Large intestine (tissue), 12 donors: ENCODE measurements at places on chromosomes 6 and 20.

GRCh38 chr6:141677598-141678211 is 455.0 kb upstream of the GJE1 start:
- no peak for DNase-seq

- no peak for DNase-seq
Observed at GRCh38 chr6:142162780-142163179, 15.7 kb downstream of the VTA1 start.

DNA sequence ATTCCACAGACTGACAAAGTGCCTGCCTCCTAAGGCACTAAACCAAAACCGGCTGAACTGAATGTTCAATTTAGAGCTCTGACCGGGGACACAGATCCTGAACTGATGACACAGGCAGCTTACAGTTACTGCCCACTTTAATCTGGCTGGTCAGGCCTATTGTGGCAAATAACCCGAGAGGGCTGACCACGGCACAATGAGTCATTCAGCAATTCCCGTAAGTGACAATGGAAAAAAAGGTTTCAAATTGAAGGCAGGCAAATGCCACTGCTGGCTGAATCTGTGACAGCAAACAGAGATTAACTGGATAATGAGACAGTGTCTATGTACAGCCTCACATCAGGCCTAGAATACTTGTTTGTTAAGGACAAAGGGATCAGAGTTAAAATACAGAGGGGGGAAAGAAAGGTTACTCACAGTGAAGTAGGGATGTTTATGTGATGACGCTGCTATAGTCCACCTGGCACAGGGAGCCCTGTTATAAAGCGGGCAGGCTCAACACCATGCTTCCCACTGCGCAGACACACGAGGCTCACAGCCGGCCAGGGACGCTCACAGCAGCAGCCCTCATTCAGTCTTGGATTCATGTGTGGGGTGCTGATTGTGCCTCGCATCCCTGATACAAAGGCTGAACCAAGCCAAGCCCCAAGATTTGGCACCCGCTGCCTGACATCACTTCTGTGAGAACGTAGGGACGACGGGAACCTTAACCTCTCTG is 54.4 kb downstream of the RTN4IP1 start:
- DNase-seq = no peak

DNA sequence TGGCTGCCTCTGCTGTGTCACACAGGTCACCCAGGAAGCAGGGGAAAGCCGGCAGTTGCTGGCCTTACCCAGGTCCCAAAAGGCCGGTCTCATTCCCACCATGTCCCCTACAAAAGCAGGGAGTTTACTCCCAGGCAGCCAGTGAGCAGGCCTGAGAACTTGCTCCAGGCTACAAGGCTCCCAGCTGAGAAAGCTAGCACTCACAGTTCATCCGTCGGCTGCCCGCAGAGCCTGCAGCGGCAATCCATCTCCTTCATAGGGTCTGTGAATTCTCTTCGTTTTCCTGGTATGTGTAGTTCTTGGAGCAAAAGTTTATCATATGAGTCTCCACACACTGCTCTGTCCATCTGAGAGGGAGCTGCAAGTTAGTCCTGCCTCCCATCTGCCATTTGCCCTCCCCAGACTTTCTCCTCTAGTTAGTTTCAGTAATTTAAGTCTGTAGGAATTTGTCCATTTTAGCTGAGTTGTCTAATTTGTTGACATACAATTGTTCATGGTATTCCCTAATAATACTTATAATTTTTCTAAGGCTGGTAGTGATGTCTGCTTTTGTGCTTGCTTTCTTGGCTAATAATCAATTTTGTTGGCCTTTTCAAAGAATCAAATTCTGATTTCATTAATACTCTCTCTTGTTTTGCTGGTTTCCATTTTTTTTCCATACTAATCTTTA is 135.6 kb downstream of the MAP3K4 start:
- no peak for DNase-seq

DNA sequence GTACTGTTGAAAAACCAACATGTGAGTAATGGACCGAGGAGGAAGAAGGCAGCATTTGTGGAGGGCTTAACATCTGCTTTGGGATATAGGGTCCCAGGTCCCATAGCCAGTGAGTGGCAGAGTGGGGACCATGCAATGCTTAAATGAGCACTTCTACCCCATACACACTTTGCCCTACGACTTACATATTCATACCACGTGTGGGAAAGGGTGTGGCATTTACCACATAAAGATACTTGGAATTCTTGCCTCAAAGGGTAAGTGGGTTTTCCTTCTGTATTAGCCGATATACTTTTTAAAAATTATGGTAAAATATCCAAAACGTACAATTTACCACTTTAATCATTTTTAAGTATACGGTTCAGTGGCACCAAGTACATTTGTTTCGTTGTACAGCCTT is 199.3 kb downstream of the BACH2 start:
- no peak for DNase-seq

- DNase-seq = no peak
Observed at GRCh38 chr6:79040083-79040482, 38.0 kb downstream of the PHIP start.

- no peak for DNase-seq
Observed at GRCh38 chr6:37894585-37894984, 75.1 kb downstream of the ZFAND3 start.

GRCh38 chr6:40585651-40586269 is 1.4 kb downstream of the LRFN2 start:
- peak; percentile 27 for DNase-seq

DNA sequence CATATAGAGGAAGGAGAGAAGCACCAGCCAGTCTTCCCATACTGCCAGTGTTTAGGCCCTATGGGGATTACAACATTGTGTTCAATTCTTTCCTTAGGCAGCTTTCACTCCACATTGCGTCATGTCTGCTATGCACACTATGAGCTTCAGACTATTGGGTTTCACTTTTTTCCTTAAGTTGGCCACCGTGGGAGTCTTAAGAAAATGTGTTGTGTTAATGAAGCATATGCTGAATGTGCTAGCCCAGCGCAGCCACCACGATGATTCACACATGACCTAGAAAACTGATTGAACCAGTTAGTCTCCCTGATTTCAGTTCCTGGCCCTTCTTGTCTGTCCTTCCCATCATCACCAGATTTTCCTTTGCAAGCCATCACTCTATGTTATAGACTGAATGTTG is 21.5 kb downstream of the TUBB2B start:
- DNase-seq = no peak

GRCh38 chr6:26233649-26234420 is 131.2 kb upstream of the BTN3A2 start:
- DNase-seq = peak; percentile 86

DNA sequence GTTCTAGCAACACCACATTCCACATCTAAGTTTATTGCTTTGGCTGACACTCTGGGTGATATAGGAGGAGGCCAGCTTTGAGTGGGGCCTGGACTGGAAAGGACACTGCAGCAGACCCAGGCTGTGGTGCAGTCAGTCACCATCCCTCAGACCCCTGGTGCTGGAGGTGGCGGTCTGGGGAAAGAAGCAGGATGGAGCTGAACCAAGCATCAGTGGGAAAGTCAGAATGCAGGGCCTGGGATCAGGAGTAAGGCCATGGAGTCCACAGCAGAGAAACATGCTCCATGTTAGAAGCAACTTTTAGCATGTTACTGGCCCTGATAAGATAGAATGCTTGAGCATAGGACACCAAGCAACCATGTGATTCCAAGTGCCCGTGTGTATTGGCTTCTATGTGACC is 5.9 kb downstream of the HLA-A start:
- DNase-seq = no peak

DNA sequence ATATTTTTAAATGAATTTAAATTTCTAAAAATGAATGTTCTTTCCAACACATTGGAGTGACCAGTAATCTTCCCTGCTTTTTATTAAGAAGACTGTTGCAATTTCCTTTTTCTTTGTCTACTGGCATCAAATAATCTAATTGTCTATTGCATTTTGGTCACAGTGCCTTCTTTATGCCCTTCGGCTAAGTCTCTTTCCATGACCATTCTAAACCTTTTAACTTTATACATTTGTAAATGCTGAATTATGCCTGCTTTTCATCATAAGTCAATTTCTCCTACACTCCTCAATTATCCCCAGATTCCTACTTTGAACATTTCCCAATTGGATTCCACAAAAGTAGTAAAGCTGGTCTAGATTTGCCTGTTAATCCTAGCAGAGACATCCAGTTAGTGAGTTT is 69.1 kb upstream of the HSF2 start:
- no peak for DNase-seq

DNA sequence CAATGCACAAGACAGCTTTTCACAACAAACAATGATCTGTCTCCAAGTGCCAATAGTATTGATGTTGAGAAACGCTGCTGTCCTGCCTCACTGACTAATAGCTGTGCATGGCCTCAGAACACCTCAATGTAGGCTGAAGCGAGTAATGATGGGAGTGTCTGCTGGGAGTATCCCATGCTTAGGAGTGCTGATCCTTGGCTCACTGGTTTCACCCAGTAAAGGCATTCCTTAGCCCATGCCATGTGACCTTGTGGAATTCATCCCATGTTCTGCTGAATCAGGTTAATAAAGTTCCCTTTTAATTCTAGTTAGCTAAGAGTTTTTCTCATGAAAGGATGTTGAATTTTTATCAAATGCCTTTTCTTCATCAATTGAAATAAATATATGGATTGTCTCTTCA is 3.8 kb upstream of the WFDC12 start:
- DNase-seq = peak; percentile 40

GRCh38 chr6:132131758-132132157 is 180.6 kb upstream of the CCN2 start:
- DNase-seq = peak; percentile 32

GRCh38 chr6:69584913-69585729 is 211.7 kb downstream of the LMBRD1 start:
- peak; percentile 11 for DNase-seq

DNA sequence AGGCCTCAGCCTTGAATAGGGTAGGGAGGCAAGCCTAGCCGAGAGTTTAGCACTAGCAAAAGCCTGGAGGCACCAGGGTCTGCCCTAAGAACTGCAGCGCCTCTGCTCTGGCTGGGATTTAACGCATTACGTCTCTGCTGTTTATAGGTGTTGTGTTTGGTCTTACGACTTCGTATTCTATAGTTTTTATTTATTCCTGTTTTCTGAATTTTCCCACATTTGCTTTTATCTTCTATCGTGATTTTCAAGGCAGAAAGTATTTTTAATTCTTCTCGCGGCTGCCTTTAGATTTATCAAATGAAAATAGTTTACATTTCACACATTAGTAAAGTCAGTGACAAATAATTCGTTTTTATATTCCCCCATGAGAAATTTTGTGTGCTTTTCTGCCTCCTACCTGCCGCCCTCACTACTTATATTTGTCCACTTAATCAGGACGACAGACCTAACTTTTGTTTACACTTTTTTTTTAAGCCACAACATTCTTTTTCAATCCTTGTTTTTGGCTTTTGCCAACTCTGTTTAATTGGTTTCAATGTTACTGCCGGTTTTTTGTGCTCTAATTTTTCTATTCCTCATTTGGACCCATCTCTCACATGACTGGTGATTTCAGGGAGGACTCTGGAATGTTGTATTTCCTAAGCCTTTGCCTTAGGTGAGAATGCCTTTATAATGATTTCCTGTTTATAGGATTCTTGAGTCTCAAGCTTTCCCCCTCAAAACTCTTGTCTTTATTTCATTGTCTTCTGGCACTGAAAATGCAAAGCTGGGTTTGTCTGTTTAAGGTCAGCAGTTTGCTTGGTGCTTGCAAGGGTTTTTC is 1.3 kb upstream of the LZTS3 start:
- no peak for DNase-seq

DNA sequence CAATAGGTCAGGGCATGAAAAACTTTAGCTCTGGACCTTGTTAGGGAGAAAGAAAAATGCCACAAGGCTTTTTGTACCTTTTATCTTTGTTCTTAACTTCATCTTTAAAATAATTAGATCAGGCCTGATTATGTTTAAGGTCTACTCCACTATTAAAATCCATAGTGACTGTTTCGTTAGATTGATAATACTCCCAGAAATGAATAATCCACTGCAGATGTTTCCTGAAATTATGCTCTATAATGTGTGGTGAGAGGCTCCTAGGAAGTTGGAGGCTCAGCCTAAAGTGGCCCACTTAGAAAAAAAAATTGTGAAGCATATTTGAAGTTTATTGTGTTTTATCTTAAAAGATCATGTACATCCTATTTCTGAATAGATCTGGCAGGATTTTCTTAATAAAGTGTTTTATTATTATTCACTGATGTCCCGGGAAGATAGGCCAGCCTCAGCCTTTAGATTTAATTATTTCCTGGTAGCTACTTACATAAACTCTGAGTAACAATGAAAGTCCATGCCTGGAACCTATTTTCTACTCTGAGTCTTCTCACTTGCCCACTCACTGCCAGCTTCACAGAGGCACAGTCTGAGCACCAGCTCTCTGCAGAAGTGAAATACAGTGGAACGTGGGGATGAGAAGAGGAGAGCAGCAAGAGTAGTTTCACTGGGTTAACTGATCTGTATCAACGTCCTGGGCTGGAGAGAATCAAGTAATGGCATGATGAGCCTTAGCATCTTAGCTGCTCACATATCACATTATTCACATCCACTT is 126.8 kb upstream of the TMEM170B start:
- no peak for DNase-seq

GRCh38 chr6:45738057-45738455 is 277.6 kb downstream of the CLIC5 start:
- DNase-seq = no peak

GRCh38 chr6:3392930-3393835 is 63.7 kb downstream of the SLC22A23 start:
- peak; percentile 81 for DNase-seq

GRCh38 chr20:15005300-15005986 is 668.0 kb upstream of the FLRT3 start:
- no peak for DNase-seq

- no peak for DNase-seq
Observed at GRCh38 chr6:84416043-84416657, 188.7 kb upstream of the CEP162 start.

GRCh38 chr20:32216179-32217142 is 8.8 kb downstream of the POFUT1 start:
- DNase-seq = peak; percentile 95

DNA sequence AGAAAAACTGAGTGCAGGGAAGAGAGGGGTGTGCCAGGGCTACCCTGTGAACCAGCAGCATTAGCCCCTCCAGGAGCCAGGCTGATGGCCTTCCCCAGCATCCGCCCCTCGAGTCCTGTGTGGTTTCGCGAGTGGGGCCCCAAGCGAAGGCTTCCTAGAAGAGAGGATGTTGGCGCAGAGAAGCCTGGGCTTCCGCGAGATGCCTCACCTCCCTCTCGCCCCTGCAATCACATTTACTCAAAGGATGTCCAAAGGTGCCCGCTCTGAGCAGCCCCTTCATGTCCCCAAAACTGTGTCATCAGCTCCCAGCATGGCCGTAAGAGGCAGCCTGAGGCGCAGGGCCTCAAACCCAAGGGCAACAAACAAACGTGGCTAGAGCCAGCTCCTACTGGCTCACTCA is 111.7 kb downstream of the PREX1 start:
- no peak for DNase-seq

- no peak for DNase-seq
Observed at GRCh38 chr6:70150521-70150920, 152.4 kb downstream of the COL9A1 start.

- peak; percentile 92 for DNase-seq
Observed at GRCh38 chr6:37059344-37060194, 54.1 kb downstream of the FGD2 start.

DNA sequence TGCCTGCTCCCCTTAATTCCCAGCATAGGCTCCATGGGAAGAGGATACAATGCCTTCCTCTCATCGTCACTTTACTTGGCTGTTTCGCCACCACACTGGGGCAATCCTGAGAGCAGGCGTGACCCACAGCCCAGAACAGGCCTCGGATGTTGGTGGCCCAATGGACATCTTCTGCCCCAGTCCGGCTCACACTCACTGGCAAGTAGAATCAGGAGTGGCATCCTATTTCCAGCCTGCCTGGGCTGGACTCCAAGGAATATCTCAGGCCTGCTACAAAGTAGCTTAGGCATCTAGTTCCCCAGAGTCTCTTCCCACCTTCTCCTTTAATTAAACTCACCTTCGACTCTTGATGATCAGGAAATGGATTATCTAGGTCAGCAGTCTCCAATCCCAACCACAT is 110.5 kb downstream of the LRFN2 start:
- no peak for DNase-seq
